ENCODE measurements at places on chromosomes 7 and 10.

DNA sequence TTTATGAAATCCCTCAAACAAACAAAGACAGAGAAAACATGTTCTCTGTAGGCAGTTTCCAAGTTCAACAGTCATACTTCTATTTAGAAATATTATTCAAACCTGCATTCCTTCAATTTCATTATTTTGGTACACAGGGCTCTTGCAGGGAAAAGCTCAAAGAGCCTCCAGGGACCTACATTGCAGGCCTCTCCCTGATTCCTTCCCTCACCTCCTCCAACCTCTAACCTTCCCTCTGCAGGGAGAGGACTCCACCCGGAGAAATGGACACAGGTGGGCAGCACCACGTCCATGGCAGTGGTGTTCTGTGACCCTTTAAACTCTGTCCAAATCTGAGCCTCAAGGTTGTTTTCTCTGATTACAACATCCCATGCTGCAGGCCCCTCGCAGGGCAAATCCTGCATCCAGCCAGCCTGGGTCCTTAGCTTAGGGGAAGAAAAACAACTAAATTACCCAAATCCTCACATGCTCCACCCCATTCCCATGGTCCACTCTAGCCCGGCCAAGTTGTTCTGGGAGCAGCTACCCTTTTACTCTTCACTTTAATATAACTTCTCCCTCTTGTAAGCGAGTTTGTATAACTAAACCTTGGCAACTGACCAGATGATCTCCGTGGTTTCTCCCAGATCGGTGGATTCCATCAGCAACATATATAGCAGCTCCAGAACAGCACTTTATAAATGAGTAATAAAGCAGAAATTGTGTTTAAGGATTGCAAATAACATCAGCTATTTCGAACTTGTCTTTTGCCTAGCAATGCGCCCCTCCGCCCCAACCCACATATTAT, 129.8 kb downstream of the CUBN start:
- no peak for DNase-seq

GRCh38 chr7:105707381-105707780, 126.1 kb upstream of the EFCAB10 start:
- DNase-seq = no peak

GRCh38 chr7:73715648-73716317, 3.7 kb downstream of the STX1A start:
- peak; percentile 83 for DNase-seq

GRCh38 chr7:44438816-44439215, 51.6 kb downstream of the NUDCD3 start:
- DNase-seq = no peak

GRCh38 chr7:158765020-158765419, 60.4 kb upstream of the NCAPG2 start:
- DNase-seq = no peak

- DNase-seq = no peak
These were observed 185.6 kb downstream of the FANK1 start for GRCh38 chr10:126081841-126082466.

GRCh38 chr10:97608991-97609561, 19.6 kb downstream of the C10orf62 start:
- no peak for DNase-seq

DNA sequence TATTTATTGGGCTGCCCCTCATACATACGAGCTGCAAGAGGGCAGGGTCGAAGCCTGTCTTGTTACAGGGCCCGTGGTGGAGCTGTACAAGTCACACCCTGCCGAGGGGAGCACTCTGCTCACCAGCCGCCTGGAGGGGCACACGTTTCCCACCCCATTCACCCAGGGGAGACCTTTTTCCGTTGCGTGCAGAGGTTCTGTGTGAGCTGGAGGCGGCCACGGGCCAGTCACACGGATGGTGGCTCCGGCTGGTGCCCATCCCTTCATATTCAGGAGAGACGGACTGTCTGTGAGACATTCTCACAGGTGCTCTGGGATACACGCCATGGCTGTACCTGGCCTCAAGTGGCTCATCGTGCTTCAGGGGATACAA, 47.9 kb upstream of the FAM20C start:
- no peak for DNase-seq

GRCh38 chr7:128446306-128446705, 9.4 kb upstream of the HILPDA start:
- DNase-seq = no peak

DNA sequence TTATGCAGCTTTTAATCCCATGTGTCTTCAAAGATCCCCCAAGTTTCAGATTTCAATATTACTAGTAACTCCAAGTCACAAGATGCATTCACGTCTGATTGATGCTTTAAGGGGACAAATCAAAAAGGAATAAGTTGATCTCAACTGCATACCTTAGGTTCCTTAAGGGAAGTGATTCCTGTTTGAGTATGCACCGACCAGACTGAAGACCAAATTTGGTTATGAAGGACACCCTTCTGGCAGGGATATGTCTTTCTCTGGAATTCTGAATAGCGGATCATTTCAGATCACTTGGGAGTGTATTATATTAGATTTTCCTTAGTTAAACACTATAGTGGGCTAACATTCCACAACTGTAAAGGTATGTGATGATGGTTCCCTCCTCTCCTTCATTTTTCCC, 4.3 kb downstream of the KIF5B start:
- no peak for DNase-seq

DNA sequence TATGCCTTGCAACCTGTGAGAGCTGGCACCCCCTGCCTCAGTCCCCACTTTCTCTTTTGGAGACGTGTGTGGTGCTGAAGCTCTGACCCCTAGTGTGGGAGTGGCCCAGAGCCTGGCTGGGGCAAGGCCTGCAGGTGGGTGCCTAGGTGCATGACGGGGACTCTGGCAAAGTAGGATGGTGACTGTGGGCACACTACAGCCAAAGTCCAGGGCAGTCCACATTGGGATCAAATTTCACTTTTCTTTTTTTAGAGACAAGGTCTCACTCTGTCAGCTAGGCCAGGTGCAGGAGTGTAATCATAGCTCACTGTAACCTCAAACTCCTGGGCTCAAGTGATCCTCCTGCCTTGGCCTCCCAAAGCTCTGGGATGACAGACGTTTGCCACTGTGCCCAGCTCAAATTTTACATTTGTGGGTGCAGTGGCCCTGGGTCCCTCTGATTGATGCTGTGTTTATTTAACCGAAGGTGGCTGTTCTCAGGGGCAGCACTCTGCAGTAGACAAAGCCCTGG, 52.3 kb downstream of the NEURL1 start:
- no peak for DNase-seq

- no peak for DNase-seq
These were observed 308.5 kb downstream of the REEP3 start for GRCh38 chr10:63829573-63830149.

DNA sequence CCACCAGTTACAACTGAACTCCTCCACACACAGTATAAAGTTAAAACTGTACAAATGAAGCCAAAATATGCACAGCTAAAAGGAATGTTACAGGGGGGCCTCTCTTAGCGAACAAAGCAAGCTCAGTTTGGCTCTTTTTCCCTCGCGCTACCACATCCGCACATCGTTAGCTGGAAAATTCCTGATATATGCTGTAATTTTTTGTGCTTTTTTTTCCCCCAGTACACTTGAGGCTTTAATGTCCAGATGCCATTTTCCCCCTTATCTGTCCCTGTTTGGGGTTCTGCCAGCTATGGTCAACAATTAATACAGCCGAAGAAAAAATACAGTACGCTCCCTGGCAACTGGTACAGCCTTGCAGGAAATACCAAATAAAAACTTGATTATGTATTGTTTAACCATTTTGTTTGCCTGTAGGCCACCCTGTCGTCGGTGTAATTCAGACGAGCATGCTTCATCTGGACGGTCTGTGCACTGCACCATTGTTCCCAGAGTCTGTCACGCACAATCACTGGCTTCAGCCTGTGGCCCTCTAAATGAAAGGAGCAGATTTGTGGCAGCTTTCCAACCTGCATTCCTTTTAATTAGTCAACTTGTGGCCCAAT, 108.1 kb upstream of the FAM133B start:
- DNase-seq = peak; percentile 94

DNA sequence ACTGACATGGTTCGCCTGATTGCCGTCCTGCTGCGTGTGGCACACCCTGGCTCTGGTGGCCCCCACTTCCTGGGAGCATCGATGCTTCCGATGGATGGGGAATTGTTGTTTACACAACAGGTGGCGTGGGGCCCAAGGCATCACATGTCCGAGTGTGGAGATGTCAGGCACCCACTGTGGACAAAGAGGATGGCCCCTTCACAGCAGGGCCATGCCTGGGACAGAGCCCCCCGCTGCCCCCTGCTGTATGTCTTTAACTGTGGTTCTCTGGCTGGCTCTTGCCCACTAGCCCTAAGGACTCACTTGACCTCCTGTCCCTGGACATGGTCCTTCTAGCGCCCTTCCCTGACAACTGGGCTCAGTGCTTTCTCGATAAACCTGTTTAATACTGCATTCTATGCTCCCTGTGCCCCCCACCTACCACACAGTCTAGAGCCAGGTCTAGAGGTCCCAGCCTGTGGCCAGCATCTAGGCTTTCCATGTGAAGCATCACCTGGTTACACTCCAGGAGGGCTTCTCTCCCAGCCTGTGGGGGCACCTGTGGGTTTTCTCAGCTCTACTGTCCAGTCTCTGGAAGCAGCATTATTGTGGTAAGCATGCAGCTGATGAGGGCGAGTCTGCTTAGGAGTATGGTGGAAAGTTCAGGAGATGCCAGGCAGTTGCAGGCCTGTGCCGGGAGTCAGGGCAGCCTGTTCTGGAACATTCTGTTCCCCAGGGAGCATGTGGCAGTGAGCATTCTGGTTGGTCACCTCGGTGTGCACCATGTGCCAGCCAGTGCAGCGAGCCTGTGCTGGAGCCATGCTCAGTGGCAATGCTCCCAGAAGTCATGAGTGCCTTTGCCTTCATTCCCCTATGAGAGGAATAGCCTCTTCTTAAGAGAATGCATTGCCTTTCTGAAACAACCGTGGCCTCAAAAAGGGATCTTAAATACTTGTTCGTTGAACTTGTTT, 10.4 kb downstream of the ADCY1 start:
- no peak for DNase-seq

- no peak for DNase-seq
These were observed 109.9 kb downstream of the GLRX3 start for GRCh38 chr10:130246113-130246512.

DNA sequence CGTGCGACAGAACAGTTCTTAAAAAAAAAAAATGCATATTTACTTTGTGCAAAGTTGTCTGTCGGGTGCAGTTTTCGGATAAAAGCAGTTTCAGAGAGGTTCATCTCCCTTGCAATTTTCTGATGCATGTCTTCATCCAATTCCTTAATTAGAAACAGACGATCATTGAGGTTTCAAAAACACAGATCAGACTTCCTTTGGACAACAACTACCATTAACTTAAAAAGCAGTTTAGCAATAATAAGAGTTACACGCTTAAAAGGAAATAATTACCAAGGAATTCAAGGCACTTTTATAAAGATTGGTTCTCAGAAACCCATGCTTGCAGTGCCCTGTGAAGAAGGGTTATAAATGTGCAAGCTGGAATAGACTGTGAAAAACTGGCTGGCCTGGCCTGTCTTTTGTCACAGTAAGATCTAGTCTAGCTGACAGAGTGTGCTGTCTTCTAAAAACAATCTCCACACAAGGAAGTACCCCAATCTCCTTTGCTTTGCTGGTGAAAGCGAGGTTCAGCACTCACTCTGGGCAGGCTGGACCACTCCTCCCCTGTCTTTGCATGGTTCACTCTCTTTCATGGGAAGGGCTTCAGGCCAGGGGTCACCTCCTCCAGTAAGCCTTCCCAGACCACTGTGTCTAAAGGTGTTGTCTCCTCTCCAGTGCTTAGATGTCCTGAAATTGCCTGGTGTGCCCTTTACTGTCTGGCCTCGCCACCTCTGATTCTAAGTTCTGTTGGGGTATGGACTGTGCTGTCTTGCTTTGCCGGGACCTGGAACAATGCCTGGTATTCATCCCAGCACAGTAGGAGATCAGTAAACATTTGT, 34.8 kb upstream of the HNRNPH3 start:
- no peak for DNase-seq

- DNase-seq = no peak
These were observed 252.8 kb downstream of the ZMYND11 start for GRCh38 chr10:387909-388660.

DNA sequence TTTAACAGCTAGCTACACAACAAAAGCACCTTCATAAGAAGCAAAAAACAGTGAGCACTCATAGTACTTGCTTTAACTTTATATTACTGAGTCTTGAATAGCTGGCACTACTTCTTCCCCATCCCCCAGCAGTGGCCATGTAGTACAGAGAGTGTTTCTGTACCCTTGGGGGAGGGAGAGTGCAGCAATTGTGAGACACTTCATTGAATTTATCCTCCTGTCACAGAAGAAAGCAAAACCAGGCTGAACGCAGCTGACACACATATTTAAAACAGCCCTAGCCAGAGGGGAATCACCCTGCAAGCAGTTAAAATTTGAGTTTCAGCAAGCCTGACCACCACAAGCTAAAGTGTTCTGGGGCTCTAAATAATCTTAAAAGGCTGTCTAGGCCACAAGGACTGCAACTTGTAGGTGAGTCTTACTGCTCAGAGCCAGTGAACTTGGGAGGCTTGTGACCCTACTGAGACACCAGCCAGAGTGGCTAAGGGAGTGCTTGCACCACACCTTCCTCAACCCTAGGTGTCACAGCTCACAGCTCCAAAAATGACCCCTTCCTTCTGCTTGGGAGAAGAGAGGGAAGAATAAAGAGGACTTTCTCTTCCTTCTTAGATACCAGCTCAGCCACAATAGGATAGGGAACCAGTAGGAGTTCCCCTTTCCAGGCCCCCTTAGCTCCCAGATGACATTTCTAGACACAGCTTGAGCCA, 97.7 kb upstream of the MEOX2 start:
- DNase-seq = no peak

DNA sequence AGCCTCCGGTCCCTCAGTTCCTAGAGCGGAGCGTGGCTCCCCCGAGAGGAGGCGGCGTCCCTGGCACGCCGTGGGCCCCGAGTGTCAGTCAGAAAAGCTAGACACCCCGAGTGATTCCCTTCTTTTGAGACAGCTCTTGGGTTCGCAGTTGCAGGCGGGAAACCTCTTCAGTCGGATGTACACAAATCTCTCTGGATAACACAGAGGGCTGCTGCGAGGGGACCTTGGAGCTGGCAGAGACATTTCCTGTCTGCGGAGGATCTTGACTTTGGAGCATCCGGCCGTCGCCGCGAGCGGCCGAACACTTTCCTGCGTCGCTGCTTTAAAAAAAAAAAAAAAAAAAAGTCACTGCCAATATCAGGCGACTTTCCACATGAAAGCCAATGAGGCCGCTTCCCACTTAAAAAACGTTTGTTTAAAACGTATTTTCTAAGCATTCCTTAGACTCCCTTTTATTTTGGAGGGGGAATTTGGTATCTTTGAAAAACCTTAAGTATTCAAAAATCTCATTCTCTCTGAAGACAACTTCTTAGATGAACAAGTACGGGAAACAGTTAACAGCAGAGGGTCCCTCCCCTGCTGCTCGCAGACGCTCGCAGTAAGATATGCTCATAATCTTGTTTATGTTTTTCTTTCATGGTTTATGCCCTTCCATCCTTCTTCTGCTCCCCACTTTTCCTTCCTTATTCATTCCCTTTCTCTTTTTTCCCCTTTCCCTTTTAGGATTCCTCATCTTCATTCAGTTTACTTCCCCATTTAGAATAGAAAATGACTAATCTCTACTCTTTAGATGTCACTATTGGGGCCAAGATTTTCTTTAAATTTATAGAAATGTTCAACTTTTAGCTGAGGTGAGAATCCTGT, 10.0 kb downstream of the HHEX start:
- no peak for DNase-seq
